Eye (tissue), 1 donor: ENCODE measurements at places on chromosomes 6 and 20.

- DNase-seq, result no peak
These were observed 1.5 kb upstream of the NINL start for GRCh38 chr20:25586877-25587276.

- DNase-seq, result no peak
These were observed 605 bp downstream of the CDC5L start for GRCh38 chr6:44388135-44388487.

DNA sequence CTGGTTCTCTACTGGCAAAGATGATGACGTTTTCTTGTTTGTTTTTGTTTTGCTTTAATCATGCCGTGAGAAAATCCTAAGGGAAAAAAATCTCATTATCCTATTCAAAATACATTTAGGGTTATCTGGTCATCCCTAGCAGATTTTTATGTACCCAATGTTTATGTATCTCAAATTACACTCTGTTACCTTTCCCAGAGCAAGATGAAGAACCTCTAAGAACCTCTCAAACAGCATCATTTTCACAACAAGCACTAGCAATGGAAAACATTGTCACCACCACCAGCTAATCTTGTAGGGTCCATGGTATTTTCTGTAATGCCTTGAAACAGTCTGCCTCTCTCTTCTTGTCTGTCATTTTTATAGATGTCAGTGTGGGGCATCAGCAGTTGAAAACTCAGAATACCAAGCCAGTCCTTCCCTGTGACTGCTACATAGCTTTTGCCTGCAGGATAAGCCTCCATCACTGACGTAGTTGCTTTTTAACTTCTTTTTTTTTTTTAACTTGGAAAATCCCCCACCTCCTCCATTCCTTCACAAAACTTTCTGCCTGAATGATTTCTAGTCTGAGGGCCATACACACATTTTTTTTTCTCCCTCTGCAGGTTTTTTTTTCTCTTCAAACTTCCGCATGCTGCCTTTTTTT, 2.4 kb upstream of the SNAP25 start:
- DNase-seq, result peak; percentile 47

DNA sequence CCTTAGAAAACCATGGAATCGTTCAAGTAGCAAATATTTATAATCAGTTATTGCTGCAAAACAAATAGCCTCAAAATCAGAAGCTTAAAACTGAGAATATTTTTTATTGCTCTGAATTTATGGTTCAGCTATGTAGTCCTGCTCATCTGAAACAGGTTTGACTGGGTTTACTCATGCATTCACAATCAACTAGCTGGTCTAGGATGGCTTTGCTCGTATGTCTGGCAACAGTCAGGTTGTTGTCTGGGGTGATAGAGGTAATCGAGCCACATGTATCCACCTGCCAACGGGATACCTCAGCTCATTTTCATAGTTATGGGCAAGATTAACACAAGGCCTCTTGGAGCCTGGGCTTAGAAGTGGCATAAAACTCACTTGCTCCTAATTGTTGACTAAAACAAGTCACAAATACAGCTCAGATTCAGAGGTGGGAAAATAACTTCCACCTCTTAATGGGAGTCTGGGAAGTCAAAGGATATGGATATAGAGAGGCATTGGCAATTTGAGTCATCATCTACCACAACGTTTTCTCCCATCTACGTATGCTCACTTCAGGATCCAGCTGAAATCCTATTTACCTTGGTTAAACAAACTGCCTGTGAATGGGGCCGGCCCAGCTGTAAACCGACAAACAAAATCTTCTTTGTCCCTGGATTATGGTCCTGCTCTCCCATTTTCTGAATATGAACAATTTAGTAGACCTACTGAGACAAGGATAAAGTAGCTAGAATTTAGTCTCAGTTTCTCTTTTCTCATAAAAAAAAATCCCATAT, 54.5 kb upstream of the TENT5A start:
- DNase-seq, result no peak

DNA sequence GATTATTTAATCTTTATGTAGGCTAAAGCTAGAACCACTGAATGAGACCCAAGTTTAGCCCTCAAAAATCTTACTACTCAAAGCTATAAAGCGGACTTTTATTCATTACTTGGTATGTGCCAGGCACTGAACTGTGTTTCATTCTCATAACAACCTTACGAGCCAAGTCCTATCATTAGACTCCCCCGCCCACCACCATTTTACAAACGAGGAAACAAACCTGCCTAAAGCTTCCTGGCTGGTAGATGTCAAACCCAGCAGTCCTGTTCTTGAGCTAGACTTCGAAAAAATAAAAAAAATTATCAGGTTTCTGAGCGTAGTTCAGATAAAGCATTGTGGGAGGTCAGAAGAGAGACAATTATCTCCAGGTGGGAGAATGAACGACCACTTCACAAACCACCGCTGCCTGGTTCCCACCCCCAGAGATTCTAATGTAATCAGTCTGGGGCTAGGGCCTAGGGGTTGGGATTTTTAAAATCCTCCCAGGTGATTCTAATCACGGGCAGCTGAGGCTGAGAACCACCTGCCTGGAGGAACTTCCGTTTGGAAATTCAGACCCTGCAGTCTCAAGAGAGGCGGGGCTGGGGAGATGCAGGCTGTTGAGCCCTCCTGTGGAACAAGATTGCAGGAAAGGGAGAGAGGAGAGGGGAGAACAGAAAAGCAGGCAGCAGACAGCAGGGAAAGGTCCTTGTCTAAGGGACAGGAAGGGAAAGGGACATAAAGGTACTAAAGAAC, 8.6 kb downstream of the ADTRP start:
- DNase-seq, result no peak
